ENCODE measurements at places on chromosomes 13 and 19.
A peak's percentile ranks its signal among the peaks of the same experiment; 100 is the strongest.

GRCh38 chr13:101454767-101455166, 2.3 kb downstream of the ITGBL1 start:
- no peak for DNase-seq

GRCh38 chr19:33303791-33304345, 1.5 kb upstream of the CEBPA start:
- DNase-seq: no peak

DNA sequence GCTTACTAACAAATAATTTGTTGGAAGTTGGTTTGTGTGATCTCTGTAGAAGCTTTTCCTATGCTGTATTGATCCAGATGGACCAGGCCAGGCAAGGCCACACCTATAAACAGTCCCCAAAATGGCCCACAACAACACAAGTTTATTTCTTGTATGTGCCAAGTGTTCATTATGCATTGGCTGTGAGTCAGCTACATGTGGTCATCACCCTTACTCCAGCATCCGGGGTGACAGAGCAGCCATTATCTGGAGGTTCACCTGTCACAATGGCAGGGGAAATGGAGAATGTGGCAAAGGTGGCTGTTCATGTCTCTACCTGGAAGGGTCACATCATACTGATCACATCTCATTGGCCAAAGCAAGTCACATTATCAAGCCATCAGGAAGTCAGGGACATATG, 164.3 kb downstream of the DCT start:
- no peak for DNase-seq

DNA sequence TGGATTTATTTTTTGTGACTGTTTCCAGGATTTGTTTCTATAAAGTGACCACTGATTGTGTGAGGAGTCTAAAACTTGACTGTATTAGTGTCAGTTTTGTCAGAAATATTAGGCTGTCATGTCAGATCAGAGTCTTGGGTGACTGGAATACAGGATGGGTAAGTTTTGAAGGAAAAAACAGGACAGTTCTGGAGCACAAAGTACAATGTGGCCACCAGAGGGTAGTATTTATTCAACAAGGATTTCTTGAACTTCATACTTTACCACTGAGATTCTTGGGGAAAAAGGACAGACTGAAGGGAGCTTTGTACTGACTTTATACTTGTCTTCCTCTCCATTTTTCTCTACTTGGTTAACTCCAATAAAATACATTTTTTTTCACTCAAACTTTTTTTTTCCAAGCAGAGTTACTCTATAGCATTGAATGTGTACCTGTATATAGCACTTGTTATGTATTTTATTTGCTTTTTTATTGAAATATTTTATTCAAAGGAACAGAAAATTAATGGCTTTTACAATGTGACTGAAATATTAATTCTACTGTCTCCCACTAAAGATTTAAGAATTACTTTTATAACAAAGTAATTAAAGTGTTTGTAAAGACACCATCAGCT, 51.1 kb downstream of the LMO7 start:
- no peak for DNase-seq

DNA sequence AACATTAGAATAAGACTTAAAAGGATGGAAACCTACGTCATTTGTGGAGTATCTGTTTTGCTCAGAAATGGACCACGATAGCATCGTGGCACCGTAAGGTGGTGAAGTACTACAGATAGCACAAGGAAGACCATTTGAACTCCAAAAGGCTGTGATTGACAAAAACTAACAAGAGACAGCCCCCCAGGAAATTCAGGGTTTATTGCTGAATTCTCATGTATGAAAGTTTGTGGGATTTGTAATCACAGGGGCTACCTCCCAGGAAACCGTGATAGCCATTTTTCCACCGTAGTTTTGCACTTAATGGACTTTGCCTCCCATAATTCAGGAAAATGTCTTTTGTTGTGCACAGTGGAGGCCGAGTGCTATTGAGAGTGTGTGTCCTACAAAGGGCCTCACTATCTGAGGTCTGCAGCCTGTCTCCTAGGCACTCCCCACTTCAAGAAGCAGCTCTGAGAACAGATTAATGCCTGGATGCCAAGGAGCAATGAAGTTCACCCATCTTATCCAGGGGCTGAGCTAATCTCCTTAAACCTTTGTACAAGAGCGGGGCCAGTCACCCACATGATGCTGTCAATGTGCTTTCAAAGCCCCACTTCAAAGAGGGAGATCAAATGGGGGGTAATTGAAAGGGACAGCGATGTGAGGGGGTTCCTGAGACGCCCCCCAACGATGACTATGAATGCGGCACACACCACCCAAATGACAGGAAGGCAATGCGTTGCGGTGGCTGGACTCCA, 182.6 kb downstream of the COL4A1 start:
- DNase-seq: no peak

DNA sequence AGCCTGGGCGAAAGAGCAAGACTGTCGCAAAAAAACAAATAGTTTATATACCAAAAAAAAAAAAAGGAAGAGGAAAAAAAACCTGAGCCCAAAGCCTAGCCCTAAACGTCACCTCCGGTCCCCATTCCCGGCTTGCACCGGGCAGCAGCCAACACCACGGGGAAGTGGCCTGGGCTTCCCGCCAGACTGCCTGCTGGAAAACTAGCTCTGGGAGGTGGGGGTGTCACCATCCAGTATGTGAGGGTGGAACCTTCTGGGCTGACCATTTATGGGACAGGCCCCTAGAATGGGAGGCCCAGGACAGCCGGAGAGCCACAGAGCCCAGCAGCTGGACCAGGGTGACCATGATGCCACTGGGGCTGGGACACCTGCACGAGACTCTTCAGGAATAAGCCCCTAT, 37.3 kb downstream of the IL12RB1 start:
- no peak for DNase-seq

DNA sequence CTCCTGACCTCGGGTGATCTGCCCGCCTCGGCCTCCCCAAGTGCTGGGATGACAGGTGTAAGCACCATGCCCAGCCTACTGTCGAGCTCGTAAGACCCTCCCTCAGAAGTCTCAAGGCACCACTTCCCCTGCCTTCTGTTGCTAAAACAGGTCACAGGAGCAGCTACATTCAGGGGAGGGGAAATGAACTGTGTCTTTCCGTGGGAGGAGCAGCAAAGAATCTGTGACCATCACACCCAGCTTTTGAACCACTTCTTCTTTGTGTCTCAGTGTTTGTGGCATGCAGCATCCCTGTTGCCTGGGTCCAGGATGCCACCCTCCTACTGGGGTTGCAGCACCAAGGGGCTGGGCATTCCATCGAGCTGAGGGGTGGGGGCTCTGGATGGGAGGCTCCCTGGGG, 7.7 kb upstream of the CSNK1G2 start:
- DNase-seq: no peak

GRCh38 chr13:48866249-48866648, 109.5 kb upstream of the FNDC3A start:
- DNase-seq: no peak

GRCh38 chr13:51920786-51921185, 59.0 kb downstream of the CCDC70 start:
- DNase-seq: no peak

DNA sequence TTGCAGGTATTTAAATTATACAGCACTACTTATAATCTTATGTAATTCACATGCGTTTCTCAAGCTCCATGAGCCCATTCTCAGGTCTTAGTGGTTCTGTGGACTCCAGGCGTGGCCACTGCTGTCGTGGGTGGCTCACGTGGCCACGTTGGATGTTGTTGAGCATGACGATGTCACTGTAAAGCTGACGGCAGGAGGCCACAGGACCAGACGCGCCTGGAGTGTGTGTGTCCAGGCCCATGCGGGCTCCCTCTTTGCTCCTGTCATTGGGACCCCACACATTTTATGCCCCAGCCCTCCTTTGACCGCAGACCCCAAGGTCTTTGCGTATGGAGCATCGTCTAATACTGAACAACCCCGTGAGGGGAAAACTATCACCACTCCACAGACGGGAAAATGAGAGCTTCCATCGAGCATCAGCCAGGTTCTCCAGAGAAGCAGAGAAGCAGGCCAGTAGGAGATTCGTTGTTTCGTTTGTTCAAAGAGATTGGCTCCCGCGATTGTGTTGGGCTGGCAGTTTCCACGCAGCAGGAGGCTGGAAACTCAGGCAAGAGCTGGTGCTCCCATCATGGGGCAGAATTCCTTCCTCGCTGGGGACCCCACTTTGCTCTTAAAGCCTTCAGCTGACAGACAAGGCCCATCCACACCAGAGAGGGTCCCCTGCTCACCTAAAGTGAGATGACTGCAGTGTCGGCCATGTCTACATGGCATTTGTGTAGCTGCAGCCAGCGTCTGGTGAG, 129.3 kb upstream of the SPACA7 start:
- no peak for DNase-seq

DNA sequence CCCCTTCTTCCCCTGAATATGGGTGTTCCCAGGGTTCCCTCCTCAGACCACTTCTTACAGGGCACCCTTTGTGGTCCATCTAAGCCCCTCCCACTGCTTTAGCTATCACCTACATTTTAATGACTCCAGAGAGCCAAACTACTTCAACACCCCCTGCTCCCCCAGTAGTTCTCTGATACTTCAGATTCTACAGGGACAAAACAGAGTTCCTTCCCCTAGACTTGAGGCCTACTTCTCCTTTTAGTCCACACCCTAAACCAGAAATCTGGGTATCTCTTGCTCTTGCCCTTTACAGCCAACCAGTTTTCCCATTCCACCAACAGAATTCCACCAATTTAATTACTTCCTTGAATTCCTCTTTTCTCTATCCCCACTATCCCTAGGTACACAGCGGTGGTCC, 107.2 kb downstream of the KCNRG start:
- DNase-seq: no peak

DNA sequence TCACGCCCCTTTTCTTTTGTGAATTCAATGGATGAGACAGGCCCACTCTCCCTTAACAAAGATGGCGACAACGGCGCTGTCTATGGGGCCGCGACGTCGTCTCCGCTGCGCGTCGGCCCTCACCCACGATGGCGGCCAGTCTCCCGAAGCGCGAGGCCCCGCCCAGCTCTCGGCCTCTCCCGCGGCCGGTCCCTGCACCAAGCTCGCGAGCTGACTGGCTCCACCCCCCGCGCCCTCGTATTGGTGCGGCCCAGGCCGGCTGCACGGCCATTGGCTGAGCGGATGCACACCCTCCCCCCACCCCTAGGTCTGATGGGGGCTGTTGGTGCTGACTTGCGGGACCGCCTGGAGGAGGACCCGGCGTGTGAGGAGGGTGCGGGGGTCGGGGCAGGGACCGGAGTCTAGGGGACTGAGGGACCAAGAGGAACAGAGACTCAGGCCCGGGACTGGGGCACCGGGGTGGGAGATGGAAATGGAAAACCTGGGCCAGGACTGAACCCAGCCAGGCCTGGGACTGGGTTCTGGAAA, 4.8 kb downstream of the SPHK2 start:
- DNase-seq: peak; percentile 88

- no peak for DNase-seq
Measured at GRCh38 chr13:102198418-102199311, 203.2 kb downstream of the FGF14 start.

GRCh38 chr13:41944229-41944628, 16.7 kb downstream of the VWA8 start:
- DNase-seq: no peak

DNA sequence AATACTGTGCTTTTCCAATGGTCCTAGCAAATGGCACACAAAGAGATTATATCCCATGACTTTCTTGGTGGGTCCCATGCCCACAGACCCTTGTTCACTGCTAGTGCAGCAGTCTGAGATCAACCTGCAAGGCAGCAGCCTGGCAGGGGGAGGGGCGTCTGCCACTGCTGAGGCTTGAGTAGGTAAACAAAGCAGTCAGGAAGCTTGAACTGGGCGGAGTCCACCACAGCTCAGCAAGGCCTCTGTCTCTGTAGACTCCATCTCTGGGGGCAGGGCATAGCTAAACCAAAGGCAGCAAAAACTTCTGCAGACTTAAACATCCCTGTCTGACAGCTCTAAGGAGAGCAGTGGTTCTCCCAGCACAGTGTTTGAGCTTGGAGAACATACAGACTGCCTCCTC, 82.9 kb downstream of the ZNF737 start:
- DNase-seq: no peak

DNA sequence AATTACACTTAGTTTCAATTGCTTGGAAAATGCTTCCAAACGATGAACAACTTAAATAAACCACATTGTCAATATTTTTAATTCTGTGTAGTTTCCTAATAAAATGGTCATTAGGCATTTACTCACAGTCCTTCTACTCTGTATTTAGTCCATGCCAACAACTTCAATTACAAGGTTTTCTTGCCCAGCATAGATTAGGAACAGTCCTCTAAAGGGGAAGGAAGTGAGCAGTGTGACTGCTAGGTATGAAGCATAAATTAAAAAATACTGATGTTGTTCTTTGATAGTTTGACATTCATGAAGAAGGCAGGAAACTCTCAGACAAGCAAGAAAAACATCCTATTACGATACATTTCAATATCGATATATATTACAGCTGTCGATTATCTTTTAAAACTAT, 716.0 kb upstream of the PCDH9 start:
- no peak for DNase-seq

DNA sequence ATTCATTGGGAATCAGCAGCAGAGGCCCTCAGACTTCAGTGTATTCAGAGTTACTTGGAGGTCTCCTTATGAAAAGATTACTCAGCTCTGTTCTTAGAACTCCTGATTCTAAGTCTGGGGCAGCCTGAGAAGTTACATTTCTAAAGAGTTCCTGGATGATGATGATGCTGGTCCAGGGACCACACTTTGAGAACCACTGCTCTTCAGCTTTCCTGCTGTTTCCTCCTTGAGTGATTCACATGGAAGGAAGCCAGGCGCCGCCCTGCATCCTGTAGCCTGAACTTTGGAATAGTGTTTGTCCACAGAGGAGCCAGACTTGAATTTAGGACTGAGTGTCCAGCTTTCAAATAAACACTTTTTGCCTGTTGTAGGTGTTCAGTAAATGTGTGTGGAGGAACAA, 2.9 kb downstream of the CEBPG start:
- DNase-seq: no peak

GRCh38 chr13:46367617-46368327, 19.3 kb downstream of the RUBCNL start:
- DNase-seq: no peak

DNA sequence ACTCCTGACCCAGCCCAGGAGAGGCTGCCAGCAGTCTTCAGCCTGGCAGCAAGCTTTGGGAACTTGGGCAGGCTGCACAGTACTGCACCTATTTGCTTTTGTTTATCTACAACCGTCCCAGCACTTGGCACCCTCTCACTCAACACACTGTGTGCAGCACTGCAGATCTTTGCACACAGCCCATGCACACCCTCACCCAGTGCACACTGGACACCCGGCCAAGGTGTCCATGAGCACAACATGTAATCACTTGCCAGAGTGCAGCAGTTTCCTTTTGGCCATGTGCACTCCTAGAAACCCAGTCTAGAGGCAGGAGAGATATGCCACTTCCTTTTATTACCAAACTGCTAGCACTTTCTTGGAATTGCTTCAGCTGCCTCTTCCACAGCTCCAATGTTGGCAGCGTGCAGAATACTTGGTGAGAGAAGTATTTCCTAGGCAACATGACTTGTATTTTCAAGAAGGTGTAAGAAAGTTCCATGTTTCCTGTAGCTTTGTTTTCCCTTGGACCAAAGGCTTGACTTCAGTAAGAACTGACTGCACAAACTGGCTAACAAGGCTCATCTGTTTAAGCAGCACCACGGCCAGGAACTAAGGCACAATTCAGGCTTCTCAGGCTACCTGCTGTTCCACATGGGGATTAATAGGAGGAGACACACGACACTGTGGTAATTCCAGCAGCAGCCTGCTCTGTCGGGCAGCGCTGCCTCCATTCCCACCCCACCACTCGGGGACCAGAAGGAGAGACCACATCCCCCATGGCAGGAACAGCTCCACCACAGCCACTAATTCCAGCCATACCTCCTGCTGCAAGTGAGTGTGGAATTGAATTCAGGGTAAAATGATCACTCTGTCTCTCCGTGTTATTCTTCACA, 15.3 kb downstream of the ATP7B start:
- DNase-seq: no peak
